ENCODE measurements at places on chromosomes 4 and X.

DNA sequence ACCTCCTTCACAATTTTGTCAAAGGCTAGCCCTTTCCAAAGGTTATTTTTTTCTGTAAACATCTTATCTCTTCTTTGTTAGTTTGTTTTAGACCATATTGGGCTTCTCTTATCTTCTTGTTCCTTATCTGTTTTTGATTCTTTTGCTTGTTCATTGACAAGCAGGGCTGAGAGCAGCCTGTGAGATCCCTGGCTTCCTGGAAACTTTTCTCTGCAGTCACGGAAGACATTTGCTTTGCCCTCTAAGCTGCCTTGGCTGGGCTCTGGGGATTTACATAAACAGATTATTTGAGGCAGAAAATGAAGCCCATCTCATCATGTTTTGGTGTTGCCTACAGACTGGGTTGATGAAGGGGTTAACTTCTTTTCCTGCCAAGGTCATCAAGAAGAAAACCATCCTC, 157.4 kb upstream of the AMOT start:
- DNase-seq: no peak

- peak; percentile 64 for DNase-seq
Observed at GRCh38 chr4:123606946-123607542, 210.4 kb downstream of the SPRY1 start.

GRCh38 chr4:2469192-2469984, 482 bp downstream of the RNF4 start:
- peak; percentile 65 for DNase-seq

GRCh38 chr4:1985780-1986577, 22.8 kb downstream of the NELFA start:
- no peak for DNase-seq

- no peak for DNase-seq
Observed at GRCh38 chr4:185424905-185425646, 688 bp downstream of the UFSP2 start.

DNA sequence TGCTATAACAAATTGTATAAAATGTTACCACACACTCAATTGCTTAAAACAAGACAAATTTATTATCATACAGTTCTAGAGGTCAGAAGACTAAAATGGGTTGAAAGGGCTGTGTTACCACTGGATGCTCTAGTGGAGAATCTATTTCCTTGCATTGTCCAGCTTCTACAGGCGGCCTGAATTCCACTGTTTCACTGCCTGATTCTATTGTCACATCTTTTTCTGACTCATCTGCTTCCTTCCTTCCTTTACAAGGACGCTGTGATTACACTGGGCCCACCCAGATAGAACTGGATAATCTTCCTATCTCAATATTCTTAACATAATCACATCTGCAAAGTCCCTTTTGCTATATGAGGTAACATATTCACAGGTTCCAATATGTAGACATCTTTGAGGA, 19.4 kb upstream of the ARMCX1 start:
- DNase-seq: no peak

DNA sequence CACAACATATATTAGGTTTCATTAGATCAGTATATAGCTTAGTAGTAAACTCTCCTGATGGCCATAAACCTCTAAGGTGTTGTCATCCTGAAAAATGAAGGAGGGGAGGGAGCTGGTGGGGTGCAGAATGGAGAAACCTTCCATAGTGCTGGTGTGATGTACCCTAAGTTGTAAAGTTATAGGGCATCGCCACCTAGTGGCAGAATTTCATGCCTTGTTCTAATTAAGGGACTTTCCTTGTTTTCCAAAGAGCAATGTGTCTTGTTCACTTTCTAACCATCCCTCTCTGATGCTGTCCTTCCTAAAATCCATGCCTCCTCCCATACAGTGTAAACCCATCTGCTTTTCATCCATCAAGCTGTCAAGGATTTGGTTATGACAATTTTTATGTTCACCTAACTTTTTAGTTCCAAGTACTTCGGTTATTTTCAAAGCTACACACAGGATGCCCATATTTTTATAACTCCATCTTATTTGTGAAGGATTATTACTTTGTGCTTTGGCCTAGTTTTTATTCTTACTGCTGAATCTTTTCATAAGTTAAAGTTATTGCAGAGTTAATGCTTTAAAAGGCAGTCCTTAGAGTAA, 4.5 kb downstream of the NBDY start:
- DNase-seq: peak; percentile 64

DNA sequence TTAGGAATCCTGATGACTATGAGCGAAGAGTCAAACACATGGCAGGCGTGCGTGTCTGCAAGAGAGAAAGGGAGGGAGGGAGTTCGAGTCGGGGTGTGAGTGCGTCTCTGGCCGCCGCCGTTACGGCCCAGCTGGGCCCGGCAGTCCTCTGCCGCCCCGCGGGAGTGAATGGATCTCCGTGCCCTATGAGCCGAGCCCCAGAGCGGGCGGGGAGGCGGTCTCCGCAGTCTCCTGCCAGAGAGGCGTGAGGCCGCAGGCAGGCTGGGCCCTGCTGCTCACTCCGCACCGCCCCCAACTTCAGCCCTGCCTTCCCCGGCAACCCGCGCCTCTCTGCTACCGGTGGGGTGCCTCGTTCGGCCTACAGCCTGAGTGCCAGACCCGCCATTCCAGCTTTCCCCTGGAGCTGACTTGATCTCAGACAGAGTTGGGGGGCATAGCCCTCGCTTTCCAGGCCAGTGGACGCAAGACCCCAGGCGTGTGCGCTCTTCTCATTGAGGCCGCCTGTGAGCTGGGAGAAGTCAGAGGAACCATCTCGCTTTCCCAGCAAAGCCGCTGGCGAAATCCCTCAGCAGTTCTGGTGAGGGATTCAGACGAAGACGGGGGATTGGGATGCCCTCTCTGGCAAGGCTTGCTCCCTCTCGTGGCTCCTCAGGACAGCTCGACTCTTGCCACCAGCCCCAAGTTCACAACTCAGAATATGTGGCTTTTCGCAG, 1.4 kb downstream of the SLC16A2 start:
- DNase-seq: peak; percentile 10

GRCh38 chr4:97900229-97900628, 243.0 kb downstream of the STPG2 start:
- no peak for DNase-seq

DNA sequence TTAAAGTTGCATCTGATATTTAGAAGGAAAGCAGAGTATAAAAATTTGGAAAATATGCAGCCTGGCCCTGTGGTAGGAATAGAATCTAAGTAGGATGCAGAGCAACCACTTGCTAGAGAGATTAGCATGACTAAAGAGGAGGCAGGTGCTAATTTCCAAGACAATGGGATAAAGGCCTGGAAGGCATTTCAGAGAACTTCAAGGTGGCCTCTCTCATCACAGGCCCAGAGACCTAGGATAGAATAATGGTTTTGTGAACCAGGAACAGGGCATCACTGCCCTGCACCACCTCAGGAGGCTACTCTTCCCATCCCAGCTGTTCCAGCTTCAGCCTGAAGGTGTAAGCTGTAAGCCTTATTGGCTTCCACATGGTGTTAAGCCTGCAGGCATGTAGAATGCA, 621.7 kb upstream of the HS3ST1 start:
- DNase-seq: no peak

DNA sequence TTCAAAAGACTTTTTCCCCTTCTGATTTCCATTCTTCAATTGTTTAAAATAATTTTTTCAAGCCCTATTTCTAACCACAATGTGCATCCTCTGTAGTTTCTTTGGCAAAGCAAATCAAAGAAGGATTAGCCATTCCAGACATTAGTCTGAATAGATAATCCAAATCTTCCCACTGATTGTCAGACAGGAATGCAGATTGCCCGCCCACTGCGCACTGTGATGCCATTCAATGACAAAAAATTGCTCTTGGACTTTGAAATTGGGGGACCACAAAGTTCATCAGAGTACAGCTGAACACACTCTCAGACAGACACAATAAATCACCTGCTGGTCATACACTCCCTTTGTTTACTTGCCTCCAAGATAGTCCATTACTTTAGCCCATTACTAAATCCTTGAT, 216.5 kb upstream of the DKK2 start:
- DNase-seq: no peak

GRCh38 chrX:148134578-148134977, 153.4 kb downstream of the FMR1NB start:
- no peak for DNase-seq

DNA sequence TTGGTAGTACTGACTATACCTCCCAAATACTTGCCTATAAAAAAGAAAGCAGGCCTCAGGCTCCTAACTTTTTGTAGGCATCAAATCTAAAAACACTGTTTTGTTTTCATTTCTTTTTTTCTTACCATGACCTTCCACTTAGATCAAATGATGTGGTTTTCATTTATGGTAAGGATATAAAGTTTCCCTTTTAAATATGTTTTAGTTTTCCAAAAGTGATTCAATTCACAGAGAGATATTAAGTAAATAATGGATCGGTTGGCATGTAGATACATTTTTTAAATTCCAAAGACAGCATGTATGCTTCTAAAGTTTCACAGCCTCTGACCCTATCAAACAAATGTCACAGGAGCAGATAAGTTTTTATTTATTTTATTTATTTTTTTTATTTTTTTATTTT, 23.9 kb downstream of the EFHC2 start:
- no peak for DNase-seq

- DNase-seq: no peak
Observed at GRCh38 chr4:98909646-98910401, 19.1 kb downstream of the EIF4E start.

DNA sequence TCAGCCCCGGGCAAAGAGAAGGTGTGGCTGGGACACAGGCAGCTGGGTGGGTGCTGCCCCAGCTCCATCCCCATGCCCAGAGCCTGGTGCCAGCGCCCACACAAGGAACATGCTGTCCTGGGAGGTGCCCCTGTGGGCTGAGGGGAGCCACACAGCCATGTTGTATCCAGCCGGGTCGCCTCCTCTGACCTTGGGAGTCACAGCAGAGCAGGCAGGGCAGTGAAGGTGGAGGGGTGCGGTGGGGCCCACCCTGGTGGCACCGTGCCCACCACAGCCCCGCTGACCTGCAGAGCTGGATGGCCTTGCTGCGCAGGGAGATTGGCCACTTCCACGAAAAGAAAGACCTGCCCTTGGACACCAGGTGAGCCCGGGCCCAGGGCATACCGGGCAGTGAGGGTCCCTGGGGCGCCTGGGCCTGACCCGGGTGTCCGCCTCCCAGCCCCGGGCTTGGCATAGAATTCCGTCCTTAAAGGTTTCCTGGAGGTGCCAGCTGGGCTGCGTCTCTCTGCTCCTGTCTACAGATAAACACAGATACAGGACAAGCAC, 18.7 kb upstream of the ADD1 start:
- DNase-seq: no peak

- DNase-seq: no peak
Observed at GRCh38 chr4:8292478-8293107, 23.0 kb downstream of the HTRA3 start.

DNA sequence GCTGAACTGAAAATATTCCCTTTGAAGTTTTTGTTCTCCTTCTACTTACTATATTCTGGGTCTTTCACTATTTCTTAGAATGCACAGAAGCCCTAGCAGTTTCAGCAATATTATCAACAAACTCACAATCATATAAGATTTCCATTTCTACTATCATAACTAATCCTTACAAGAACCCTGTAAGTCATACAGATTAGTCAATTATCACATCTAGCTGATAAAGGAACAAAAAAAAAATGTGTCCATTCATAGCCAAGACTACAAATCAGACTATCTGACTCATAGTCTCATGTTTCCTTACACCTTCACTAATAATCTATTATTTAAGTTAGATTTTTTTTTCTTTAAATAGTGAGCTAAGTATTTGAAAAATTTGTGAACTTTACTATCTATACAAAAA, 72.5 kb downstream of the LRBA start:
- no peak for DNase-seq

DNA sequence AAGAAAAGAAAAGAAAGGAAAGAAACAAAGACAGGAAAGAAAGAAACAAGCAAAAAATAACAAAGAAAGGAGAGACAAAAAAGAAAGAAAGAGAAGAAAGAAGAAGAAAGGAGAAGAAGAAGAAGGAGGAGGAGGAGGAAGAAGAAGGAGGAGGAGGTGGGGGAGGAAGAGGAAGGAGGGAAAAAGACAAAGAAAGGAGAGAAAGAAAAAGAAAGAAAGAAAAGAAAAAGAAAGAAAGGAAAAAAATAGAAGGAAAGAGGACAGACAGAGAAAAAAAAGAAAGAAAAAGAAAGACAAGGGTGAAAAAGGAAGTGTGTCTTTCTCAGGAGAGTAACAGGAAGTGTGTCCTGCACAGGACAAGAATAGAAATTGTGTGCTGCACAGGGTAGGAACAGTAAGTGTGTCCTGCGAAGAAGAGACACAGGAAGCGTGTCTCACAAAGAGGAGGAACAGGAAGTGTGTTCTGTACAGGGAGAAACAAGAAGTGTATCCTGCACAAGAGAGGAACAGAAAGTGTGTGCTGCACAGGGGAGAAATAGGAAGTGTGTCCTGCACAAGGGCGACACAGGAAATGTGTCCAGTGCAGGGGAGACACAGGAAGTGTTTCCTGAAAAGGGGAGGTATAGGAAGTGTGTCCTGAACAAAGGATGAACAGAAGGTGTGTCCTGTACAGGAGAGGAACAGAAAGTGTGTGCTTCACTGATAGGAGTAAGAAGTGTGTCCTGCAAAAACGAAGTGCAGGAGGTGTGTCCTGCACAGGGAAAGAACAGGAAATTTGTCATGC, 101.2 kb downstream of the ARSF start:
- DNase-seq: peak; percentile 2

DNA sequence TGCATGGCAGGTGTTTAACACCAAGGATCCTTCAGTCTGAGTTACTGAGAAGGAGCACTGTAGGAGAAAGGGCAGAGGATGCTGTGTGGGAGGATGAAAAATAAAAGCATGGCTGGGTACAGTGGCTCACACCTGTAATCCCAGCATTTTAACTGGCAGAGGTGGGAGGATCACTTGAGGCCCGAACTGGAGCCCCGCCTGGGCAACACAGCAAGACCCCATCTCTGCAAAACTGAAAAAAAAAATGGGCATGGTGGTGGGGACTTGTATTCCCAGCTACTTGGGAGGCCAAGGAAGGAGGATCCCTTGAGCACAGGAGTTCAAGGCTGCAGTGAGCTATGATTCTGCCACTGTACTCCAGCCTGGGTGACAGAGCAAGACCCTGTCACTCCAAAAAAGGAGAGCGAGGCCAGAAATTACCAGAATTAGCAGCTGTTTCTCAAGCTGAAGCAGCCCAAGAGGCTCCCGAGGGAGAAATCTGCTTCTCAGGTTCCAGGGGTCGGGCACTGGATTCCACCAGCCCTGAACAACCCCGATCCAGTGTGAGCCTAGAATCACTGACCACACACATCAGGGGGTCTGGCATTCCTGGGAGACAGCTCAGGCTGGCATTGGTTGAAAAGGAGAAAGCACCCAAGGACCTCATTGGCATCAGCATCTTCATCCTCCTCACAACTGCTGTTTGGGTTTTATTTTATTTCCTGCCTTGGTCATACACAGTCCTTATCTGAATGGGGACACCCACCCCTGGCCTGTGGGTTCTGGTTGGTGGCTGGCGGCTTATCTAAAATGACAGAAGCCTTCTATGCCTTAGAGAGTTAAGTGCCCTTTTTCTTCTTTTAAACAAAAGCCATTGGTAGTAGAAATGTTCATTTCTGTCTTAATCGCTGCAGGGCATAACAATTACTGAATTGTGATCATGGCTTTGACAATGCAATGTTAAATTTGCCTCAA, 66.3 kb upstream of the TRIM2 start:
- DNase-seq: no peak
